ENCODE measurements at places on chromosomes 5 and 9. TPM values are rescaled to one million over a fixed set of nuclear protein-coding genes. Genes with fewer than 3 reads are reported as not detected.

DNA sequence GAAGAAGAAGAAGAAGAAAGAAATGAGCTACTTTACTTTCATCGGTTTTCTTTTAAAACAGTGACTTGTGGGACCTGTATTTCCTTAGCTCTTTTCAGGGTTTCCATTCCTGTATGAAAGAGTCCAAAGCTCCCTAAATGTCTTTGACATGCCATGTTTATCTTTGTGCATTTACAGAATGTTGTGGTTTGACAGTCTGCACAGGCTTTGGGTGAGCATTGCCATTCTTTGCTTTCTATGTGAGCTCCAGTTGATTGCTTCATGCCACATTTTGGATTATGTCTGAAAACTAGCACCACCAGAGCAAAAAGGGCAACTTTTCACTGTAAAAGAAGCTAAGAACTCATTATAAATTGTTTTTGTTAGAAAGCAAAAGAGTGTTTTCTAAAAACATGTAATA lies 733.4 kb downstream of the TLE4 start:
- H3K27ac ChIP-seq: no peak overlapping the region
- H3K36me3 ChIP-seq: no peaks in the 10 kb centered on the region
- no peaks in the 10 kb centered on the region for H3K4me1 ChIP-seq
- no peak for DNase-seq
- no peak overlapping the region for H3K4me3 ChIP-seq

- no peak for DNase-seq
- H3K27ac ChIP-seq: no peak overlapping the region
- no peaks in the 10 kb centered on the region for H3K27me3 ChIP-seq
- H3K4me1 ChIP-seq: no peaks in the 10 kb centered on the region
- no peak overlapping the region for H3K4me3 ChIP-seq
- no peaks in the 10 kb centered on the region for H3K36me3 ChIP-seq
Measured at GRCh38 chr5:125476901-125477585, 730.6 kb upstream of the ZNF608 start.

- H3K4me1 ChIP-seq: no peaks in the 10 kb centered on the region
- H3K27ac ChIP-seq: no peak overlapping the region
- DNase-seq: no peak
- H3K4me3 ChIP-seq: no peak overlapping the region
Measured at GRCh38 chr5:3092211-3092610, 340.7 kb upstream of the IRX2 start.

- no peaks in the 10 kb centered on the region for H3K36me3 ChIP-seq
- H3K4me3 ChIP-seq: no peak overlapping the region
- peaks cover 3% of the 10 kb centered on the region for H3K27me3 ChIP-seq
- H3K4me1 ChIP-seq: peaks cover 6% of the 10 kb centered on the region
Measured at GRCh38 chr9:123685489-123686083, 244.3 kb downstream of the DENND1A start.

GRCh38 chr5:74136276-74136825 lies 504.2 kb downstream of the ENC1 start:
- peaks cover 15% of the 10 kb centered on the region for H3K27me3 ChIP-seq
- H3K27ac ChIP-seq: no peak overlapping the region
- H3K4me1 ChIP-seq: no peaks in the 10 kb centered on the region
- no peak for DNase-seq

- no peak for DNase-seq
- no peaks in the 10 kb centered on the region for H3K36me3 ChIP-seq
- no peak overlapping the region for H3K27ac ChIP-seq
- H3K27me3 ChIP-seq: no peaks in the 10 kb centered on the region
- H3K4me3 ChIP-seq: no peak overlapping the region
Measured at GRCh38 chr5:80069251-80069800, 34.2 kb downstream of the THBS4 start.

- H3K36me3 ChIP-seq: peaks cover 48% of the 10 kb centered on the region
- DNase-seq: no peak
- H3K27me3 ChIP-seq: no peaks in the 10 kb centered on the region
- H3K4me3 ChIP-seq: no peak overlapping the region
- no peak overlapping the region for H3K27ac ChIP-seq
Measured at GRCh38 chr9:129125478-129125877, 14.3 kb downstream of the PTPA start.

The CXCL14 gene
- not detected for total RNA-seq

The GPR21 gene
- total RNA-seq: 1.0 TPM

The PPP3R2 gene
- total RNA-seq: not detected
